ENCODE measurements at places on chromosomes 7 and 10.
A peak's percentile ranks its signal among the peaks of the same experiment; 100 is the strongest.

DNA sequence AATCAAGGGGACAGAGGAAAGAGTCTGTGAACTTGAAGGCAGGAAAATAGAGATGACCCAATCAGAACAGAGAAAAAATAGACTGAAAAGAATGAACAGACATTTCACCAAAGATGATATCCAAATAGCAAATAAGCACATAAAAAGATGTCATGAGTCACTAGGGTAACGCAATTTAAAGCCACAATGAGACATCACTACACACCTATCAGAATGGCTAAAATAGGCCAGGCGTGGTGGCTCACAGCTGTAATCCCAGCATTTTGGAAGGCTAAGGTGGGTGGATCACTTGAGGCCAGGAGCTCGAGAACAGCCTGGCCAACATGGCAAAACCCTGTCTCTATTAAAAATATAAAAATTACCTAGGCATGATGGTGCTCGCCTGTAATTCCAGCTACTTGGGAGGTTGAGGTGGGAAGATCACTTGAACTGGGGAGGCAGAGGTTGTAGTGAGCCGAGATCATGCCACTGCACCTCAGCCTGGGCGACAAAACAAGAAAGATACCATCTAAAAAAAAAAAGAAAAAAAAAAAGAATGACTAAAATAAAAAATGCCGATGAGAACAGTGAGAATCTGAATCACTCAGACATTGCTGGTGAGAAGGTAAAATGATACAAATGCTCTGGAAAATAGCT is 100.9 kb downstream of the LHPP start:
- no peak for DNase-seq

DNA sequence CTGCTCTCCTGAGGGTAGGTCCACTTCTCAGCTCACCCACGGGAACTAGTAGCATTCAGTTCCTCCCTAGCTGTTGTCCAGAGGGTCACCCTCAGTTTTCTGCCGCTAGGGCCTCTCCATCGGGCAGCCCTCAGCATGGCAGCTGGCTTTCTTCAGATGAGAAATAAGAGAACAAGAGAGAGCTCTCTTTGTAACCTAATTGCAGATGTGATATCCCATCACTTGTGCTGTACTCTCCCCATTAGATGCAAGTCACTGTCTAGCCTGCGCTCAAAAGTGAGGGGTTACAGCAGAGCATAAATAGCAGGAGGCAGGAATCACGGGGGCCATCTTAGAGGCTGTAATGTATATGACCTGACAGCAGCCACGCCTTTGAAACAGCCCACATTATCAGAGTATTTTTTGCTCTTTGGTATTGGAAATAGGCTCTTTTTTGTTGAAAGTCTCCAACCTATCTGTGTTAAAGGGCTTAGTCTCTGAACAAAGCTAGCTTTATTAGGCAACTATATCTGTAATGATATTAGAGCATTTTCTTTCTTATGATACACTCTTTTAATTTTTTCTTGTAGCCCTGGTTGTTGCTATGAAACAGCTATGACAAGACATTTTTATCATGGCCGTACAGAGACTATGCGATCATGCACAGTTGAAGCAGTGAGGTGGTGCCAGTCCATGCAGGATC is 45.7 kb downstream of the CROT start:
- DNase-seq = no peak

DNA sequence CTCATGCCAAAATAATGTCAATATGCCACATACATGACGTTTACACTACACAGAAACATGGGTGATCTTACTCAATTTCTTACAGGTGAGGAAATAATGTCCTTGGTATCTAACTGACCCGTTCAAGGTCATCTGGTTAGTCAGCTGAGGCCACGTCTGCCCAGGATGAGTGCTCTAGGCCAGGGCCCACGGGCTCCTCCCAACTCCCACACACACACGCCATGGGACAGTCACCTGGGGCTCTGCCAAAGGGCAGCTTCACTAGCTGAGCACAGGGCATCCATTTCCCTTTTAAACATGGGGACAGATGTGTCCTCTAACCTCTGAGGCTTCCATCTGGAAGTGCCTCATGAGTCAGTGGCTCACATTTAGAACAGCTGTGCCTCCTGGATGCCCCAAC is 123.9 kb downstream of the TNS3 start:
- DNase-seq = no peak

DNA sequence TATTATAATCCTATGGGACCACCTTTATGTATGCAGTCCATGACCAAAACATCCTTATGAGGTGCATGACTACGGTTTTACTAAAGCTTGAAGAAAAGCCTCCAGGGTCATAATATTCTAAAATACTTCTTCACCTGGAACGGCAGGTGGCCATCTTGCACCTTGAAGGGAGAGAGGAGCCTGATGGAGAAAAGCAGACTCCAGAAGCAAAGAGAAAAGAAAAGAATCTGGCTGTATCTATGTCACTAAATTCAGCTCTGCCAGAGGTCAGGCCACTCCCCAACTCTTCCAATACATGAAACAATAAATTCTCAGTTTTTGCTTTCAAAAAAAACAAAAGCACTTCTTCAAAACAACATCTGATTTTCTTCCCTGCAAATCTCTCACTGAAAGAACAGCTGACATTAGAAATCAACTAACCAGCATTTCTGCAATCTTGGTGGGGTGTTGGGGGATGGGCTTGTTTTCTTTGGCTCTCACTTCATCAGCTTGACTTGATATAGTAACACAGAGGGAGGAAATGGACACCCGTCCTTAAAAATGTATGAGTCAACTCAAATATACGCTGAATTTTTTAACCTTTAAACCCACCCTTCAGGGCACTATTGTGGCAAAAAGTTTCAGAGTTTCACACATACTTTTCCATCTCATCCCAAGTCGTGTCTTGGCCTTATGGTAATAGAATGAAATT is 21.7 kb downstream of the HIBADH start:
- no peak for DNase-seq

DNA sequence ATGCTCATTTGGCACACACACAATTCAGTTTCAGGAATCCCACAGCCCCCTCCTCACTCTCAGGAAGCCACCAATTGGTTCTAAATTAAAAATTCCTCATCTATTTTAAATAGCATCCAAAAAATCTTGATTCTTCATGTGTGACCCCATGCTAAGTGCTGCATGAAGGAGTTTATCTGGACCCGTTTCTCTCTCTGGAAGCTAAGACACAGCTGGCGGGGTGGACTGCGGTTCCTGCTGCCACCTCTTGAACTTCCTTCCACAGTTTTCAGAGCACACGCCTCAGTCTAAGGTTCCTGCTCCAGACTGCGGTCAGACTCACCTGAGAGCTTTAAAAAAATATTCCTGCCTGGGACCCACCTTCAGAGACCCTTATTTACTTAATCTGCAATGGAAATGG is 34.5 kb downstream of the LYZL1 start:
- DNase-seq = no peak

- DNase-seq = no peak
Observed at GRCh38 chr7:24402655-24403054, 118.7 kb downstream of the NPY start.

GRCh38 chr7:125061776-125062397 is 132.3 kb upstream of the POT1 start:
- no peak for DNase-seq

DNA sequence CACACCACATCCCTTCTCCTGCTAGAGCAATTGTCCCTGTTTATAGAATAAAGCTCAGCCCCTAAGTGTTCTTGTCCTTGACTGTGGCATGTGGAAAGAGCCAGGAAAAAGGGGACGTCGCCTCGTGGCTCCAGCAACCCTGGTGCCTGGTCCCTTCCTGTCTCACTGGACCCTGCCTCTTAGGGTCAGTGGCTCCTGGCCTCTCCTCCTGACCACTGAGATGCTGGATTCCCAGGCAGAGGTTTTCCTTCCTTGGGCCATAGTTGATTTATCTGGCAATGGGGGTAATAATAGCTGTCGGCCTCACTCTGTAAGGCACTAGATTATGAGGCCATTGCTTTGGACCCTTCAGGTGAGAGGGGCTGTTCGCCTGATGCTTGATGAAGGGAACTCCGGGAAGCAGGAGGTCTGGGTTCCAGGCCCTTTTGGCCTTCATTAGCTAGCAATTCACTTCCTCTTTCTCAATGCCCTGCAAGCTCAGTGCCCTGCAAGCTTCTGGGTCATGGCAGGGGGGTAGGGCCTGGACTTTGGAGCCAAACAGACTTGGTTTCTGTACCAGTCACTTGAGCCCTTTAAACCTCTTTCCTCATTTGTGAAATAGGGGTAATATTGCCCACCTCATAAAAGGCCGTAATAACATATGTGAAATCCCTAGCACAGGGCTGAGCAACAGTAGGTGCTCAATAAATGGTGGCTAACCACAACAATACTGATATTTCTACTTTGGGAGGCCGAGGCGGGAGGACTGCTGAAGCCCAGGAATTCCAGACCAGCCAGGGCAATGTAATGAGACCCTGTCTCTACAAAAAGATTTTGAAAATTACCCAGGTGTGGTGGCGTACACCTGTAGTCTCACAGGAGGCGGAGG is 1.1 kb downstream of the ASL start:
- DNase-seq = no peak

DNA sequence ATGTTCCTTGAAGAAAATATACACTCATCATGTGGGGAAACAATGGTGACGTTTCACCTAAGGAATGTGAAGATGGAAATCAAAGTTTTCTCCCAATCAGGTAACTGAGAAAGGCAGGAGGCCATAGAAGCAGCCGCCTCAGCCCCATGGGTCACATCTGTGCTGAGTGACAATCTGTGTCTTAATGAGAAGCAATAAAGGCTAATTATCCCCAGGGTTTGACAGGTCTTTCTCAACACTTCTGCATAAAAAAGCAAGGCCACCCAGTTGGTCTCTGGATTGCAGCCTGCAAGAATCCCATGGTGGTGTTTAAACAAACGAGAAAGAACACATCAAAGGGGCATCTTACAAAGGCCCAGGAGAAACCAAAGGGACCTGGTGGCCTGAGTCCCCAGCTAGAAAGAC is 91.1 kb upstream of the TNS3 start:
- no peak for DNase-seq

- peak; percentile 81 for DNase-seq
Observed at GRCh38 chr7:831596-832166, 595 bp upstream of the SUN1 start.

- DNase-seq = no peak
Observed at GRCh38 chr7:72481934-72482333, 69.8 kb upstream of the CALN1 start.

DNA sequence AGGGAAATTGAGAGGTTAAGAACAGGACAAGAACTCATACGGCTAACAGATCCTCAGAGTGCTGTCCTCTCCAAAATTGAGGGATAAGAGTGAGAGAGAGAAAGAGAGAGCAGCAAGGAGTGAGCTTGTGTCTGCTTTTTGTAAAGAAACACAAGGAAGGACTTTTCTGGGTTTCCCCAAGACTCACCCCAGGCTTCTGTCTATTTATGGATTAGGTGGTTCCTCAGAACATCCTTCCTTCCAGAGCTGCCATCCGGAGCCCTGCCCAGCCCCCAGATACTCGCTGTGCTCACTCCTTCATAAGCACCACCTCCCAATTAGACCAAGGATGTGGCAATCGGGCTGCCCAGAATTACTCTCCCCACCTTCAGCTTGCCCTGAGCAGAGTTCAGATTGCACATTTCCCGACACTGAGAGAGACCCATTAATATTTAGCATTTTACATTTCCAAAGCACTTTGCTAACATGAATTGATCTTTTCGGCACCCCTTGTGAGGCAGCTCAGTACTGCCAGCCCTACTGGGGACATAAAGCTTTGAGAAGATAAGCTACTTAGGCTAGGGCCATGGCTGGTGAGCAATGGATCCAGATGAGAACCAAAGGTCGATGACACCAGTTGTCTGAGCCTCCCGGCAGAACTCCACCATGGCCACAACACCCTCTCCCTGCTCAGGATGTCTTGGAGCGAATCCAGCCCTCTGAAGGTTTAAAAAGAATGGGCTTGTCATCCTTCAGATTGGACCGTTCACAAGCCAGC is 19.2 kb upstream of the R3HCC1L start:
- no peak for DNase-seq

DNA sequence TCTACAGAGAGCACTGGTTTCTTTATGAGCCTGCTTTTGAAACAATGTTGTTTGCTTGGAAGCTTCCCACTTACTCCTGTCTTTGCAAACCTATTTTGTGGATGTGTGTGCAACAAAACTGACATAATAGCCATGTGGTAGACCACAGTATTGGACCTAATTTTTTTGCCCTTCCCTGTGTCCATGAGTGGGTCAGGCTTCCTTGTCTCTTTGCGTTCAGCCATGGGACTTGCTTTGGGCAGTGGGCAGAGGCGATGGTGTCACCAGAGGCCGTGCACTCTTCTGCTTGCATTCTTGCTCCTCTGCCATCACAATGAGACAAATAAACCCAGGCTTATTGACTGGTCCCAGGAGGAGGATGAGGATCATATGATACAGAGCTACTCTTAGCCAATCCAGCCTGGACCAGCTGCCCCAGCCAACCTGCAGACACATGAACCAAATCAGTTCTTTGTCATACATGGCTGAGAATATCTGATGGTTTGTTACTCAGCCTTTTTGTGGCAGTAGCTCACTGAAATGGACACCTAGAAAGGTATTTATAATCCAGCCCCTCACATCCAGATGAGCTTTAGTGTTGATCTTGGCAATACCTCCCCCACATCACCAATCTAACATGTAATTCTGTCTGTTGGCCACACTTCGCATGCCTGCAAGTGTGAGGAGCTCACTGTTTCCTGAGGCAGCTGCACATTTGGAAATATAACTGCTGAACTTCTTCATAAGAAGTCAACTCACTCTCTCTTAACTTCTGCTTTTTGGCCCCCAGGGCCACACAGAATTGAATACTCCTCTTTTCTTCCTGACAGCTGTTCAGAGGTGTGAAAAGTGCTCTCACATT is 427.8 kb upstream of the ZMIZ1 start:
- DNase-seq = no peak

DNA sequence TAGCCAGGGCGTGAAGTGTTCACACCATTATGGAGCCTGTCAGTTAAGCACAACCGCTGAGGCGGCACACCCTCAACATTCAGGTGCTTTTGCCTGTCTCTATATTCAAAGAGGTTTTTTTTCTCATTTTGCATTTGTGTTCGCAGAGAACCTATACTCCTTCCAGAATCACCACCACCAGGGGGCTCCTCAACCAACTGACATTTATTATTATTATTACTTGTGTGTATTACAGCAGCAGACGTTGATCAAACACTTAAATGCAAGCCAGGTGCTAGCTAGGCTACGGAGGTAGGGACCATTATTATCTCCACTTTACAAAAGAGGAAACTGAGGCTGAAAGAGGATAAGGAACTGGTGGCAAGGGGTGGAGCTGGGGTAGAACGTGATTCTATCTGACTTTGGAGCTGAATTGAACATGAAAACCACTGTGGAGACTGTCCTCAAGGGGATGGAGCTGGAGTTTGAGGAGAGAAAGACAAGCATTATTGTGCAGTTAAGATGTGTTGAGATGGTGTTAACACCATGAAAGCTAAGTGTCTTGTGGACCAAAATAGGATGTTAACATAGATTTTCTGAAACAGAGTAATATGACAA is 133.8 kb upstream of the PLXNA4 start:
- peak; percentile 16 for DNase-seq

DNA sequence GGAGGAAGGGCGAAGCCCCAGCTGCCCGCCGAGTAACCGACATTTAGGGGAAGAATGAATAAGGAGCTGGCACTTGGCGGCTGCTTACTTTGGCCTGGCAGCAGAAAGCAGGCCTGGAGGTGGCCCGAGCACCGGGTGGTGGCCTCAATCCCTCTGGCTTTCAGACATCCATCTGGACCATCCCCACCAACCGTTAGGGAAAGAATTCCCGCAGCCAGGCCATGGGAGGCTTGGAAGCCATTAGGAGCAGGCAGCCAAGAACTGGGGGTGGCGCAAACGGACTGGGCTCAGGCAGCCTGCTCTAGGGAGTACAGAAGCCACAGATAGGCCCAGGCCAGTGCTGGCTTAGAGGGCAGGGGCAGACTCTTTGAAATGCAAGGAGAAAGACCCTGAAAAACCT is 132.7 kb downstream of the NEURL1 start:
- no peak for DNase-seq
